ENCODE measurements at places on chromosomes 12 and 14.

- peak; percentile 47 for DNase-seq
Measured at GRCh38 chr14:100982762-100983161, 79.2 kb upstream of the RTL1 start.

- DNase-seq: no peak
Measured at GRCh38 chr14:25011095-25011494, 38.9 kb downstream of the STXBP6 start.

DNA sequence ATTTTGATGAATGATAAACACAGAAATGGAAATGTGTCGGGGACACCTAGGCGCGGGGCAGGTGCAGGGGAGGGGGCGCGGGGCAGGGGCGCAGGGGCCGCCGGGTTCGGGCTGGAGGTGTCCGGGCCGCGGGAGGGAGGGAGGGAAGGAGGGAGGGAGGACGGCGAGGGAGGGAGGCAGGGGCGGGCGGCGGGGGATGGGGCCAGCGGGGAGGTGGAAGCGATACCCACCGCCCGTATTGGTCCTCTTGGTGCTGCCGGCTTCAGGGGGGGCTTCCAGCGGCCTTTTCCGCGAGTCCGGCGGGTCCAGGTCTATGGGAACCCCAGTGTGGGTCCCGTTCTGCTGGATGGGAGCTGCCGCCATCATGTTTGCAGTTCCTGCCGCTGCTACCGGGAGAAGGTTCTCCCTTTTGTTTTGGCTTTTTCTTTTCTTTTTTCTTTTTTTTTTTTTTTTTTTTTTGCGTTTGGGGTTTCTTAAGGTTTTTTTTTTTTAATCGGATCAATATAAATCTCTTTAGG, 703 bp downstream of the NOVA1 start:
- DNase-seq: no peak

GRCh38 chr14:82113710-82114109, 580.1 kb upstream of the SEL1L start:
- no peak for DNase-seq

GRCh38 chr14:91115986-91116770, 2.3 kb downstream of the DGLUCY start:
- no peak for DNase-seq

- DNase-seq: no peak
Measured at GRCh38 chr12:64170024-64170423, 52.1 kb downstream of the KICS2 start.

GRCh38 chr12:3454780-3455179, 36.2 kb upstream of the PRMT8 start:
- no peak for DNase-seq

DNA sequence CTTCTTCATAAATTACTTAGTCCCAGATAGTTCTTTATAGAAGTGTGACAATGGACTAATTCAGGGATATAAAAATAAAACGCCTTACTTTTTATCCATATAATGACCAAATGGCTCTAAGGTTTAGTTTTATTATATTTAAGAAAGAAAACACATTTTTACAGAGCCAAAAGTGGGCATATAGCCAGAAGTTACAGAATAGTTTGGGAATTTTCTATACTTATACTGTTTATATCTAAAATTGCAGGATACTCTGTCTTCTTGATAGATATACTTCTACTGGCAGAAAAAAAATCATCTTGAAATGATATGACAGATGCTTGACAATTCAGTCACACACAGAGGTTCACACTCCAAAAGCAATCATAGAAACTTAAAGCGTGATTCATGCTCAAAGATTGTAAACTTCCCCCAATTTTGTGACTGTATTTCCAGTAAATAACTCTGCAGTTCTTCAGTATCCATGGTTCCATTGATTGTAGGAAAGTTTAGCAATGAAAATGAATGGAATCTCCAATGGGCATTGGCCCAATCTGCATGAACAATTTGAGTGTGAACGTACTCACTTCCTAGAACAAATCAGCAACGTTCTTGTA, 307.8 kb downstream of the NOVA1 start:
- DNase-seq: peak; percentile 69

GRCh38 chr12:3458041-3458440, 33.0 kb upstream of the PRMT8 start:
- DNase-seq: peak; percentile 18

- DNase-seq: no peak
Measured at GRCh38 chr12:46787496-46788055, 38.2 kb downstream of the SLC38A4 start.

- no peak for DNase-seq
Measured at GRCh38 chr12:51330186-51330585, 6.2 kb upstream of the BIN2 start.

DNA sequence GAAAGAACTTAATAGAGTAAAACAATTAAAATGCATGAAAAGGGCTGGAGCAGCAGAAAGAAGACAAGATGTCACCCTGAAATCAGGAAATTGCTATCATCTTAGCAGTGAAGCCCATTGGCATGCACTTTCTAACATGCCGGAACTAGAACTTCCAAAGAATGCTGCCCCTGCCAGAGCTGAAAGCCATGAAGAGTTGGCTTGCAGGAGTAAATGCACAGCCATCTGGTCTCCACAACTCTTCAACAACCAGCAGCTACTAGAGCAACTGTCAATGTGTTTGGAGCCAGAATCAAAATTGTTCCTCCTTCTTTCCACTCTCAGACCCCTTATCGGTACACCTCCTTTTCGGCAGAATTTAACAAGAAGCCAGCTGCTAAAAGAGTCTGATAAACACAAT, 414.1 kb downstream of the KCNH5 start:
- DNase-seq: no peak

DNA sequence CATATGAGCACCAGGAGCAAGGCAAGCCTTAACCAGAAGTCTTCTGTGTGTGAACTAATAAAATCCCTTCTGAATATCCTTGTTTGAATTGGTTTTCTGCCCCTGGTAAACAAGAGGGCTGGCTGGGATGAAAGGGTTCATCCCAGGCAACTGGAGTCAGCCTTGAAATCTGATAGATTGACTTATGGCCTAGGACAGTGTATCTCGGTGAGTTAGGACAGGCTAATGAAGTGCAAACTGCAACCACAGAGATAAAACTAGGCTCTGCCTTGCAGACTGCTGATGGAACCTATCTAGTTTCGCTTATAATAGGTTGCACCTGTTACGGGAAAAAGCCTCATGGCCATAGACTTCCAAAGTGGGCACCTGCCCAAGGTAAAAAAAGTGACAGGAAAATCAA, 451.9 kb upstream of the NOVA1 start:
- no peak for DNase-seq

- DNase-seq: no peak
Measured at GRCh38 chr14:57153286-57153685, 115.4 kb downstream of the EXOC5 start.

Data from astrocyte (in vitro differentiated cells and primary cell).